ENCODE measurements at places on chromosomes 2 and 18.

- DNase-seq: no peak
Observed at GRCh38 chr2:146246736-146247523, 1597.9 kb upstream of the ACVR2A start.

- no peak for DNase-seq
Observed at GRCh38 chr2:118265873-118266455, 177.7 kb downstream of the INSIG2 start.

DNA sequence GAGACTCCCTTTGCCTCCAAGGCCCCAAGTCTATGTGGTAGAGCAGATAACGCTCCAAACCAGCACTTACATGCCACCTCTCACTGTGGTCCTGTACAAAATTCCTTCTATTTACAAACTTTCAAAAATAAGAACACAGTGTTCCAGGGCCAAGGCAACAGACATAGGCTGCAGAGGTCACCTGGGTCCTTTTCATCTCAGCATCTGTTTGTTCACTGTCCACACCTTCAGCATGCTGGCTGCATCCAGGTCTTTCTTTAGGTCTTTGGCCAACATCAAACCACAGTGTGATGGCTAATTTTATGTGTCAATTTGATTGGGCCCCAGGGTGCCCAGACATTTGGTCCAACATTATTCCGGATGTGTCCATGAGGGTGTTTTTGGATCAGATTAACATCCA lies 20.0 kb upstream of the INO80C start:
- no peak for DNase-seq

DNA sequence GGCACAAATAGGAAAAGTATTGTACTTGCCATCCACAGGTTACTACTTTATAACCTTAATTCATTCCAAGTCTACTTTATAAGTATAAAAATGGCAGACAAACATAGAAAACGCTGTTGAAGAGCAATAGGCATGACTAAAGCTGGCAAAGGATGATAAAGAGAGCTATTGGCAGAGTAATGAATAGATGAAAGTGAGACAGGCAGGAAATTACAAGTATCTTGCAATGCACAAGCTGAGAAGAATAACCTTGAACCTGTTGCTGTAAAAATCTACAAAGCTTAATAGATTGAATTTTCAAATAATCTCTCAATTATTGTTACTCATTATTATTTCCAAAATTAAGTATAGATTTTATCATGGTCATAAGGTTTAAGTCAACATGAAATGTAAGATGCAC lies 8.8 kb downstream of the PELI1 start:
- no peak for DNase-seq

- DNase-seq: no peak
Observed at GRCh38 chr2:137185378-137186078, 420.2 kb downstream of the THSD7B start.

DNA sequence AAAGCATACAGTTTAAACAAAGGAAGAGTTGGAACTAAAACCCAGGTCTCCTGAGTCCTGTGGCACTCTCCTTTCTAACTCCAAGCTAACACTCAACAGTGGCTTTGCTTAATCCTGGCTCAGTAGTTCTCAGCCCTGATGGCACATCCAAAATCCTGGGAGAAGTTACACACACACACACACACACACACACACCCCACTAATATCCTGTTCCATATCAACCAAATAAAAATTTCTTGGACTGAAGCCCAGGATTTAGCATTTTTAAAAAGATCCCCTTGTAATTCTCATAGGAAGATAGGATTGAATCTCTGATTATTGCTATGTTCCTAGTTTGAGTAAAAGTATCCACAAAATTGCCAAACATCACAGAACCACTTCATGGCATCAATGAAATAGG lies 136.1 kb upstream of the RIOK3 start:
- no peak for DNase-seq

GRCh38 chr2:165796129-165796528 lies 2.1 kb upstream of the GALNT3 start:
- DNase-seq: no peak

- DNase-seq: no peak
Observed at GRCh38 chr2:10489842-10490555, 41.9 kb upstream of the ODC1 start.

GRCh38 chr18:76379226-76380126 lies 115.6 kb downstream of the ZNF516 start:
- no peak for DNase-seq

GRCh38 chr18:78790960-78791359 lies 188.7 kb upstream of the SALL3 start:
- DNase-seq: no peak

DNA sequence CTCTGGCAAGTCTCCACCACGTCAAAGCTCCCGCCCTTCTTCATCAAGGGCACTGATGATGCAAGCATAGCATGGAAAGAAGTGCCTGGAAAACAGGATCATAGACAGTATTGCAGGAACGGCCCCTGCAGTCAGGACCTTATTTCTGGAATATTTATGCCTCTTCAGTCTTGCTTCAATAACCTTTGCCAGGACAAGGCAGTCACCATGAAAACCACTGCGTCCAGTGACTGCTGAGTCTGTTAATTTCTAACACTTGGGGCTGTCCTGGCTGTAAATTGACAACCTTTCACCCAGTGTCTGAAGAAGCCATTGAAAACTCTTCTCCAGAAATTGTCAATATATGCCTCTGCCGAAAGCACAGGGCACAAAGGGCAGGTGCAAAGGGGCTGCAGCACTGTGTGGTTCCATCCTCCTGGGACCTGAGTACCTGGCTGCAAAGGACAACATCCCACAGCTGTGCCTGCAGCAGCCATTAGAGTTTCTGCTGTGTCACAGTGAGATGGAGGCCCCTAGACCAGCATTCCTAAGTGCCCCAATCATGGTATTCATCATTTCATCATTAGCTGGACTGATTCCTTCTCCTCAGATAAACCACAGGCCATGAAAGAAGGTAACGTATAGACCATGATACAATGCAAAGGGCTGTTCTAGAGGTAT lies 819.6 kb downstream of the RNF144A start:
- DNase-seq: no peak

GRCh38 chr2:60558536-60558935 lies 5.1 kb upstream of the BCL11A start:
- DNase-seq: no peak

- DNase-seq: no peak
Observed at GRCh38 chr18:11091746-11092145, 57.6 kb downstream of the PIEZO2 start.

DNA sequence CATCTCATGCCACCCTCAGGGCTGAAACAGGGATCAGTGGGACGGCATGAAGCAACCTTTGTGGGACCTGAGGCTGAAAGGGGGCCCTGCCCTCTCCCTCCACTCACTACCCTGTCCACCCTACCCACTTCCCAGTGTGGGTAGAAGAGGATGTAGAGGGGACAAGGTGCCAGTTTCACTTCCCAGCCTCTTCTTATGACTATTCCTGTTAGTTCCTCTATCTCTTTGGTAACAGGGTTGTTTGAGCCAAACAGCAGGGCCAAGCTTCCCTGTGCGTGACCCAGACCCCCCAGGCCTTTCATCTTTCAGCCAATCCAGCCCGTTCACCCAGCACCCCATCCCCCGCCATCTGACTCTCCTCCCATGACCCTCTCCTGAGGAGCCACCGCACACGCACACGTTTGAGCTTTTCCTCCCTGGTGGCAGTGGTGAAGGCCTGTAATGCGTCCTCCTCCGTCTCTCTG lies 82.3 kb downstream of the STPG4 start:
- DNase-seq: no peak

- no peak for DNase-seq
Observed at GRCh38 chr2:230324503-230324902, 2.5 kb upstream of the SP140L start.

DNA sequence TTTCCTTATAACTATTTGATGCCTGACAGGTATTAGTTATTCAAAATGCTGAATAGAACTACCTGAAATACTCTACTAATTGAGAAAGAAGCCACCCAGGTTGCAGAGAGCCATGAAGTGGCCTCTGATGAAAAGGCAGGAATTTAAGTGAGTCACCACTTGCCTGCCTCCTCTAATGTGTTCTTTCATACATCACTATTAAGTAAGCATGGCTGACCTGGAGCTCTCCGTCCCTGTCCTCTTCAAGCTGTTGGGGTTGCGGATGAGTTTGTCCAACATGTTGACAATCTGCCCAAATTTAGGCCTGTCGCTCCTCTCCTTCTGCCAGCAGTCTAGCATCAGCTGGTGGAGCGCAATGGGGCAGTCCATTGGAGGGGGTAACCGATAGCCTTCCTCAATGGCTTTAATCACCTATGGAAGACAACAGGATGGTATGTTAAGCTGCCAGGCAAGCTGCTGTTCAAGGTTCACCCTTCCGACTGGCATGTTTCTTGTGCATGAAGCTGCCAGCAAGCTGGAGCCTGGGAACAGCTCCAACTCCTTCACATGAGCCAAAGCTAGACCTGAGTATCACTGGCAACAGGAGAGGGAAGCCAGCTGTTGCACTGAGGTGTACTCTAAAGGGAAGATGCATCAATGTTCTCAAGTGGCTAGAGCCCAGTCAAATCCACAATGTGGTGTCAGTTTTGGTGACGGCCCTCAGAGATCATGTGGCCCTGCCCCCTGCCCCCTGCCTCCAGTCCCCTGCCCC lies 142.2 kb downstream of the EPHA4 start:
- DNase-seq: no peak

DNA sequence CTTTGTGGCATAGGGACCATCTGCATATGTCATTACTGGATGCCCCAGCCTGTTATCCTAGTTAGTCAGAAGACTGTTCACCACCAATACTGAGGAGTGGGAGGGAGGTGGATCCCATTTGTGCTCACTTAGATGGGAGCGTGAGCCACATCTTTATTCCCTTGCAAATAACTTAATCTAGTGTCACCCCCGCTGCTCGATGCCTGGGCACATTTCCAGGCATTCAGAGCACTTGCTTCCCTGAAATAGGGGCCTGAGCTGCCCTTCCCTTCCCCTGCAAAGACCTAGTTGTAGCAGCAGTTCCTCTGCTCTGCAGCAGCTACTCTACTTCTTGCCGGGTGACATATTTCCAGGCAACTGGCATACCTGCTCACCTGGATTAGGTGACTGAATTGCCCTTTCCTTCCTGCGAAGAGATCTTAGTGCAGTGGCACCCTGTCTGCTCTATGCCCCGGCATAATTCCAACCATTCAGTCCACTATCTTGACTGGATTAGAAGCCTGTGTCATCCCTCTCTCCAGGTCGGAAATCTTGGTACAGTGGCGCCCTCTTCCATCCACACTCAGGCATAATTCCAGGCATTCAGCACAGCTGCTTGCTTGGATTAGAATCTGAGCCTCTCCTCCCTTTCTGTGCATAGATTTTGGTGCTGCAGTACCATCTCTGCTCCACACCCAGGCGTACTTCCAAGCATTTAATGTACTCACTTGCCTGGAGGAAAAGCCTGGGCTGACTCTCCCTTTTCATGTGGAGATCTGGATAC lies 1389.1 kb upstream of the TMEFF2 start:
- DNase-seq: no peak

DNA sequence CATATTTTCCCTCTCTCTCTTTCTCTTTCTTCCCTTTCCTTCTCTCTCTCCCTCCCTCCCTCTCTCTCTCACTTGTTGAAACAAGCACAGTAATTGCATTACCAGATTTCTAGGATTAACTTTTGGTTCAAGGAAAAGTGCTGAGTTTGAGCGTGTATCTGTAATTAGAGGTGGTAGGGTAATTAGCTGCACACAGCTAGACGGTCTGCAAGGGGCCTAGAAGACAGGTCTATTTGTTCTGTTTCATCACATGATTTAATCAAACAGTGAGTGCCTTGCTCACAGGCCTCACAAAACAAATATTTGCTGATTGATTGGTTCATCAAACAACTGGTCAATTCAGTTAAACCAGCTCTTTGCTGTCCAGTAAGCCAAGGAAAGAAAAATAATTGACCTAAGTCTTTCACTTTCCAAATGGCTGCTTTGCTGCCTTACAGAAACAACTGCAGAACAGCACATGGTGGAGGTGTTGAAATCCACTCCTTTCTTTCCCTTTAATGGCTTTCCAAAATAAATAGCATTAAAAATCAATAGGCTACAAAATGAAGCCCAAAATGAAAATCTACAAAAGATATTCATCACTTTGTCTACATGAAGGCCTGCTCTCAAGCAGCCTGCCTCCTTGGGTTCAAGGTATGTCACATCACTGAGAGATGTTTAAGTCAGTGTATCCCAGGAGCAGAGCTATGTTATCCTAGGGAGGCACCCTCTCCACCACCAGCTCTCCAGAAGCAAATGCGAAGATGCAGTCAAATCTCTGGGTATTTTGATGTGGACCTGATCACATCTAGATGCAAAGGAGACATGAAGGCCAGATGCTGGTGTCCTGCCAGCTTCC lies 264.4 kb upstream of the SIX2 start:
- DNase-seq: no peak

GRCh38 chr2:190578158-190579057 lies 43.9 kb upstream of the NEMP2 start:
- no peak for DNase-seq

DNA sequence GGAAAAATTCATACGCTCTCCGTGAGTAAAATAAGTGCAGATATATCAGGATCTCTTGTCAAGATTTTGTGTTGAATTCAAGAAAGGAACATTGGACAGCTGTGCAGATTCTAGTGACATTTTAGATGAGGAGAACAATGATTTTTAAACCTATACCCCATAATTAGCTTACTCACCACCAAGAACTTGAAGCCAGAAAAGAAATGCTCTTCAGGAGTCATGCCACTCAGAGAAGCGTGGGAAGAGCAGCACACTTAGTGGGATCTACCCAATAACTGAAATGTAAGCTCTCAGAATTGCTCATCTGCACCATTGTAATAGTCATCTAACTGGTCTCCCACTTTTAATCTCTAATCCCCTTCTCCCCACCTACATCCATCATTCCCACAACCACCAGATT lies 9.2 kb upstream of the ERMN start:
- no peak for DNase-seq

GRCh38 chr2:219638948-219639755 lies 11.7 kb downstream of the SLC4A3 start:
- no peak for DNase-seq

- DNase-seq: no peak
Observed at GRCh38 chr18:30359521-30359920, 683.0 kb downstream of the DSC3 start.

GRCh38 chr2:203786549-203787351 lies 80.3 kb downstream of the CD28 start:
- DNase-seq: no peak

- DNase-seq: no peak
Observed at GRCh38 chr2:61726456-61727209, 127.2 kb downstream of the FAM161A start.

DNA sequence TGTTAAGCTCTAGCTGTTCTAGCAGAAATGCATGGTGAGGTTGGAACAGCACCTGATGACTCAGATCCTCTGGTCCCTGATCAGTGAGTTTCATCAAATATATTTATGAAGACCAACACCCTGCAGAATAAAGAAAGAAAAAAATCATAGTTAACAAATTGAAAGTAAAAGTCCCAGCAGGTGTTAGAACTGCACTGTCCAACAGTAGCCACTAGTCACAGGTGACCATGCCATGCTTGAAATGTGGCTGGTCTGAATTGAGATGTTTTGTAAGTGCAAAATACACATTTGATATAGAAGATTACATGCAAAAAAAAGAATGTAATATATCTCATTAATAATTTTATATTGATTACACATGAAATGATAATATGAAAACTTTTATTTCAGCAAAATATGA lies 1010.7 kb upstream of the ZEB2 start:
- no peak for DNase-seq

Data from stimulated activated CD4-positive, alpha-beta T cell treated with anti-CD3 and anti-CD28 coated beads, TNF-alpha, amount 100 ng/mL, for 1 hour (primary cell).